ENCODE measurements at places on chromosomes 5 and 9.

DNA sequence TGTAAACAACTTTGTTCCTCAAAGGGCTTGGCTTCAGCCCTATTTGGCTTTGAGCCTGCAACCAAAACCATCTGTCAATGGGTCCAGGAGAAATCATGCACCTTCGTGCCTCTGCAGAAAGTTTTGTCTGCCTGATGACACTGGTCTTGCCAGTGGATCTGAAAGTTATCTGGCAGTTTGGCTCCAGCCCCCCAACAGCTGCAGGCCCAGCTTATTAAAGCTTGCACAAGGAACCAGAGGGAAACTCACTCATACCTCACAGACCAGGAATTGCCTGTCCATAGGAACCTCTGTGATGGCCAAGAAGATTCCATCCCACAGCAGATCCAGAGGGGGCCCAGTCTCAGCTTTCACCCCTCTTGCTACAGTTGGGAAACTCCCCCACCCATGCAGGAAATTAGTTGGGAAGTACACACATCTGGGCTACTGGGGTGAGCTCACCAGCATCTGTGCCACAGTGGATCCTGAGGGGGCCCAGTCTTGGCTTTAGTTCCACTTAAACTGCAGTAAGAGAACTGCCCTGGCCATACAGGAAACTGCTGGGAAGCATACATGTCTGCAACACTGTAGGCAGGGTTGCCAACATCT, 265.5 kb downstream of the GRIA1 start:
- DNase-seq = peak; percentile 25

- DNase-seq = peak; percentile 13
Observed at GRCh38 chr5:61933787-61934626, 372.0 kb upstream of the KIF2A start.

DNA sequence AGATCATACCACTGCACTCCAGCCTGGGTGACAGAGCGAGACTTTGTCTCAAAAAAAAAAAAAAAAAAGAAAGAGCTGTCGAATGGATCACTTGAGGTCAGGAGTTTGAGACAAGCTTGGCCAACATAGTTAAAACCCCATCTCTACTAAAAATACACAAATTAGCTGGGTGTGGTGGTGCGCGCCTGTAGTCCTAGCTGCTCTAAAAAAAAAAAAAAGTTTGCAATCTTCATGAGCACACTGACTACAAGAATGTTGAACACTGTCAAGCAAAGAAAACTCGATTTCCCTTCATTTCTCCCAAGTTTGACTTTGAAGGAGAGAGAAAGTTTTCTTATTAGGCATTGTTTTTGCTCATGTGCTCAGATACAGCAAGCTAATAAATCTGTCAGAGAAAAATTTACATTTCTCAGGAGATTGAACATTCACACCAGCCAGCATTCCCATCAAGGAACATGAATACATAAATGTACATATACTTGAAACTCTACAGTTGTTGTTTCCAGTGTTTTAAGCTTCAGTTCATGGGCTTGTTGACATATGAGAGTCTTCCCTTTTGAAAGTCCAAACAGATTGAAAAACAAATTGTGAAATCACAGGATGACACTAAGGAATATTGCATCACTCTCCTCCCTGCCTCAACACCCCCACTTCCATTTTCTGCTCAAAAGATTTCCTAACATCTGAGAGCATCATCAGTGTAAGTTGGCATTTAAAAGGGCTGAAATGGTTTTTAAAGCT, 81.8 kb downstream of the ARRDC3 start:
- peak; percentile 70 for DNase-seq

DNA sequence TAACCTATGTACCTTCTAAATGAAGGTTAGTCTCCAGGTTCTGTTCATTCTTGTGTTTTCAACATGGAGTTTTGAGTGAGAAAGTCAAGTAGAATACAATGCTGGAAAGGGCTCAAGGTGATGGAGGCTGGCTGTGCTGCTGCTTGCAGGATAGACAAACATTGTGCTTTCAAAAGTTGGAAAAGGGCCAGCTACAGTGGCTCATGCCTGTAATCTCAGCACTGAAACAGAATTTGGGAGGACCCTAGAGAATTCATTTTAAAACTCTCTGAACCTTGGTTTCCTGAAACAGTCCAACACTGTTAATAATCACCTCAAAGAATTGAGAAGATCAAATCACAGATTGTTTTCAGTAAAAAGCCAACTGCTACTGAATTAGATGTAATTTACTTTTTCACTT, 15.4 kb upstream of the IARS1 start:
- no peak for DNase-seq

DNA sequence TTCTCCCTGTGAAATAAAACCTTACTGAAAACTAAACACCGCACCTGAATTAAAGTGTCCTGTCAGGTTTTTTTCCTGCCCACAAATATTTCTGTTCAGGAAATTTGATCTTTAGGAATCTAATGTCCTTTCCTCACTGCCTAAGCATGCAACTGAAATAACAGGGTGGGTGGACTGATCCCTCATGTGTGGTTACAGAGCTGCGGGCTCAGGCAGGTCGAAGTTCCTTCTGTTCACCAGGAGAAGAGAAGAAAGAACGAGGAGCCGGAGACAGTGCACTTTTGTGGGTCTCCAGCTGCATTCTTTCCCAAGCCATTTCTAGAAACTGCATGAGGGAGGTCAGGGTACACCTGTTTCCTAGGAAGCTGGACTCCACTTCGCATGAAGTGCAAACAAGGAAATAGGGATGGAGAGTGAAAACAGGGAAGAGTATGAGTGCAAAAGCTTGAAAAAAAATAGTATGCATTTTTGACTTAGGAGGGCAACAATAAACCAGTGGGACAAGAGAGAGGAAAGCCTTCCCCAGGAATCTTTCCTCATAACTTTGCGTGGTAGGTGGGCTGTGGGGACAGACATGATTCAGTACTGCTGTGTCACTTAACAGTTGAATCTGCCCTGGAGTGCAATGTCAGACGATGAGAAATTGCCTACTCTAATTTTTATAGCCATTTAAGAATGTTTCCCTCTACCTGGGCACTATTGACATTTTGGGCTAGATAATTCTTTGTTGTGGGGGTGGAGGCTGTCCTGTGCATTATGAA, 60.3 kb downstream of the GCNT1 start:
- no peak for DNase-seq

DNA sequence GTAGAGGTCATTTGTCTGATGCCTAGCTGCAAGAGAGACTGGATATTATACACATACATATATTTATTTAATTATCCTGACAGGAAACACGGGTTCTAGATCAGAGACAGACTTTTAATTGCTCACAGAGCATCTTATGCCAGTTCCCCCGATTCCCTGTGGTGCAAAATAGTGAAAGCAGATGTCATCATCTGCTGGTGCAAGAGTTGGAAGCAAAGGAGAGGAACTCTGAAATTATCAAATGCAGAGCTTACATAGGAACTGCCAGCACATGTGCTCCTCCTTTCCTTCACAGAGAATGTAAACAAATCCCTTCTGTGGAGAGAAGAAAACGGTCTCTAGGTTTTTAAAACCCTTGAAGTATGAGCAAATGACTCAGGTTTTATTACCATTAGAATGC, 69.3 kb downstream of the DTWD2 start:
- DNase-seq = peak; percentile 74

GRCh38 chr5:67765697-67766096, 449.9 kb upstream of the PIK3R1 start:
- DNase-seq = no peak

GRCh38 chr5:101024299-101024698, 121.2 kb upstream of the ST8SIA4 start:
- no peak for DNase-seq

DNA sequence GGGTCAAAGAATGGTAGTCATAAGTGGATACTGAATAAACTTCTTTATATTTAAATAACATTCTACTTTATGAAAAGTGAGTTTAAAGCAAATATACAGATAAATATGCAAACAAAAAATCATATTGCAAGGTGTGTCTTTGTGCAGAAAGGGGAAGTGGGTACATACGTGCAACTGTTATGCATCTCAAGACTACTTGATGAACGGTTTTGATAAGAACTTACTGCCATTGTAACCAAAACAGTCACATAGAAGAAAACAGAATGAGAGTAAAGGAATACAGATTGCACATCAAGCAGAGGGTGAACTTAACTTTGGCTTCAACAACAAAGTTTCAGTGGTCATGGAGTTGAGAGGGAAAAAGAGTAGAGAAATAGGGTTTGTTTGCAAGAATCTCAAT, 9.9 kb downstream of the CAMK4 start:
- no peak for DNase-seq

GRCh38 chr5:98827161-98827560, 53.7 kb downstream of the RGMB start:
- DNase-seq = peak; percentile 12

- DNase-seq = no peak
Observed at GRCh38 chr5:39934830-39935229, 510.1 kb upstream of the DAB2 start.

GRCh38 chr9:71587576-71588362, 180.5 kb downstream of the CEMIP2 start:
- no peak for DNase-seq

GRCh38 chr5:62475072-62475471, 62.5 kb downstream of the IPO11 start:
- no peak for DNase-seq

- peak; percentile 13 for DNase-seq
Observed at GRCh38 chr5:16669776-16670175, 53.0 kb upstream of the RETREG1 start.

DNA sequence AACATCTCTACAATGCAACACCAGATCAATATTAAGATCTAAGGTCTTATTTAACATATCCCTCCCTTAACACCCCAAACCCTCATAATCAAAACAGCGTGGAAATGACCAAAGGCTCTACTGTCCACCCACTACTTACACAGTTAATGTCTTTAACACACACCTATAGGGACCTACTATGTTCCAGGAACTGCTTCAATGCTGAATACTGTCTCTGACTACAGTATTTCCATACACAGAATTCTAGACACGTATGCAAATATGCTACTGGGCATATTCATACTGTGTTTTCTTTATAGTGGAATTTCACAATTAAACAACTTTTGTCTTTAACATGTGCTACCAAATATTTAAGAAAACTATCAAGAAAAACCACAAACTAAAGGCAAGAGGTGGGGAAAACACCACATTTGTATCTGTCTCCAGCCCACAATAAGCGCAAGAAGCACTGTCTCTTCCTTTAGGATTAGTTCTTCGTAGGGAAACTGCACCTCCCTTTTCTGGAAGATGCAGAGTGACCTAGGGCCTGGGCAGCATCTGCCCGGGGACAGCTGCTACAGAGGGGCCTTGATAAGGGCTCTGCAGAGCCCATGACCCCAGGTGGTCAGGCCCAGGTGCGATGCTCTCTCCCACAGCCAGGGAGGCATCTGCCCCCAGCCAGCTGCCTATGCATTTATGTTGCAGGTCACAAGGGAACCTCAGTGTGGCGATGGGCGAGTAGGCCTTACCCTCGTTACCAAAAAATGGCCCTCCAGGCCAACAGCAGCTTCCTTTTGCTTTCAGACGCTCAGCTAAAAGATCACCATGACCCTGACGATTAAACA, 55.2 kb downstream of the PSMB7 start:
- no peak for DNase-seq

DNA sequence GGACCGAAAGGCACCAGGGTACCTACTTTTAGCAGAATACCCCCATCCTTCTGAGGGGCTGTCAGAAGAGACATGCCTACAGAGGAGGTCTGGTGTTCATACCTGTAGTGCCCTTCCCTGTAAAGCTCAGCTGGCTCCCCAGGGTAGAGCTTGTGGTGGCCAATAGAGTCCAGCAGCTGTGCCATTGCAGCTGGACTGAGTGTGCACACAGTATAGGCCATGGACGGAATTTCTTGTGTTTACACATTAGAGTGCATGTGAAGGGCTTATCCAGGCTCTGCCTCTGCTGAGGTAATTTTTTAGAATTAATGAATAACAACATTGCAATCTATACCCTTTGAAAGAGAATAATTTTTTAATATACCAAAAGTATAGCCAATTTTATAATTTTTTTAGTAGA, 191.0 kb downstream of the ZSWIM6 start:
- no peak for DNase-seq
